Stimulated activated CD4-positive, alpha-beta T cell treated with anti-CD3 and anti-CD28 coated beads, Interleukin-1b, Interleukin-23, amount 100 ng/mL, for 24 hours (primary cell): ENCODE measurements at places on chromosomes 16 and 17.

- DNase-seq: no peak
Observed at GRCh38 chr17:62696726-62697490, 69.4 kb downstream of the MRC2 start.

DNA sequence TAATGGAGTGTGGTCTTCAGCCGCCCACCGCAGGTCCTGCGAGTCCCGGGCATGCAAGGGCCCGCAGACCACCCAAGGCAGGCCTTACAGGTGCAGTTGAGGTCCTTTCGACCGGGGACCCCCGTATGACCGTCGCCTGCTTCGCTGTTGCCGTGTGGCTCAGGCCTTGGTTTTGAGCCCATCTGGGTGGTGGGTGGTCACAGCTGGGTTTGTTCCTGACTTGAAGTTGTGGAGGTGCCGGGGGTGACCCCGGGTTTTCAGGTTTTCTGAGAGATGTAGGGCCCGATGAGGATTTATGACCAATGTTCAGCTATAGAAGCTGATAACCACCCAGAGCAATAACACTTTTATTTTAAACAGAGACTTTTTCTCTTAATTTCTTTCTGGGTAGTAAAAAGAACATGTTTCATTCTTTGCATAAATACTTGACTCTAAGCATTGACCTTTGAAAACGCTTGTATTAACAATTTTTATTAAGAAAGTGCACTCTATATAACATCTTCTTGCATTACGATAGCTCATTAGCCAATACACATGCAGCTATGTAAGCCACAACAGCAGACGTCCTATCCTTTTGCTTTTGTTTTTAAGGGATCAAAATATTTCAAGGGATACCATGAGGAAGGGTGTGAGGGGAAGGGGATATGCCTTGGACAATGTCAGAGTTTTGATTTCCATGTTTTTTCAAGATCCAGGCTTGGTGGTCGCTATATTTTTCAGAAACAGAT is 1.9 kb downstream of the FOXL1 start:
- DNase-seq: no peak

DNA sequence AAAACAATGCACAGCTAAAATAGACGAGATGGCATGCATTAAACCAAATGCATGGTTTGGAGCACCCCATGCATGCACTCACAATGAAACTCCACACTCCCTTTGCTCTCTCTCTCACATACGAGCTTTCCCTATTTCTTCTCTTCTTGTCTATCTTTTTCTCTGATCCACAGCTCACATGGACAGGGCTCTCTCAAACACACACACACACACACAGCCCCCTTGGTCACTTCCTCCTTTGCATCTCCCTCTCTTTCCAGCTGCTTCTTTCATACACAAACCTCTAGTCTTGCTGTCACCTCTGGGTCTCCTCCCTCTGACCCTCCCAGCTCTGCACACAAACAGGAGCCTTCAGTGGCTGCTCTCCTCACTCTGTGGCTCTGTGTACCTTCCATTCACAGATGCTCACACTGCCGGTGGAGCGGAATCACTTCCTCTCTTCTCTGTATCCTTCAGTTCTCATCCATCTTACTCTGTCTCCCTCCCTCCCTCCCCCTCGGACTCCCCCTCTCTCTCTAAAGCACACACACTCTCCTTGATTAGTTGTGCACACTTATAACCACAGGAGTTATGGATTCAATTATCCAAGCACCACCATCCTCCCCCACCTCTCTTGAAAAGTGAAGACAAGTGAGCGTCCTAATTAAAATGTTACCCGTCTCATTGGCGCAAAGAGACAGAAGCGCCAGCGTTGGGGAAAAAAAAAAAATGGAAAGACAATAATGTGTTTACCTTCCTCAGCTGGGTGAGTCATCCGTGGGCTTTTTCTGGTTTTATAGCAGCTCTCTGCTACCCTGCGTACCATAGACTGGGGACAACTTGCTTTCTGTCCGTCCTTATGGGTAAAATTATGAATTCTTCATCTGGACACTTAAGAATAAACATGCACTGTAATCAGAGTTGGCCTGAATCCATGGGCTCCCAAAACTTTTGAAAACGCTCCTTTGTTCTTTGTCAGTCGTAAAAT is 90.8 kb downstream of the SHISA6 start:
- no peak for DNase-seq

DNA sequence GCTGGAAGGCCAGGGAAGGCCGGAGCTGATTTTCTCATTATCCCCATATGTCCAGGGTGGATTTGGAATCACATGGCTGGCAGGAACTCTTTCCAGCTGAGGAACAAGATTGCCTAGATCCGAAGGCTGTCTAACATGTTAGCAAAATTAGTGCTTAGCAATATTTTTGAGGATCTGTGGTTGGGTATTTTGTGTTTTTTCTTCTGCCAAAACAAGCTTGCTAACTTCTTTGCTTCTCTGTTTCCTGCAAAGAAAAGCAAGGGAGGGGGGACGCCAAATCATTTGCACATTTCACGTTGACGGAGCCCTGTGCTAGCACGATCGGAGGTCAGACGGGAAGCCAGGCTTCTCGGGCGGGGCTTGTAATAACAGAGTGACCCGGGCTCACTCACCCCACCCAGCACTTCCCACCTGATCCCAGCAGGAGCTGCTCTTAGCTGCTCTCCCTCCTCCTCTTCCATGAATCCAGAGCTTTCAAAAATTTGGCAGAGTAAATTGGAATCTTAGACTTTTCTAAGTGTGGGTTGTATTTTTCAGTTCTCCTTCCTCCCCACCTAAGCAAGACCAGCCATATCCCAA is 33.3 kb upstream of the FOXF1 start:
- no peak for DNase-seq

GRCh38 chr16:10088380-10088793 is 93.8 kb downstream of the GRIN2A start:
- DNase-seq: no peak

- no peak for DNase-seq
Observed at GRCh38 chr17:57004944-57005579, 27.1 kb downstream of the SCPEP1 start.

DNA sequence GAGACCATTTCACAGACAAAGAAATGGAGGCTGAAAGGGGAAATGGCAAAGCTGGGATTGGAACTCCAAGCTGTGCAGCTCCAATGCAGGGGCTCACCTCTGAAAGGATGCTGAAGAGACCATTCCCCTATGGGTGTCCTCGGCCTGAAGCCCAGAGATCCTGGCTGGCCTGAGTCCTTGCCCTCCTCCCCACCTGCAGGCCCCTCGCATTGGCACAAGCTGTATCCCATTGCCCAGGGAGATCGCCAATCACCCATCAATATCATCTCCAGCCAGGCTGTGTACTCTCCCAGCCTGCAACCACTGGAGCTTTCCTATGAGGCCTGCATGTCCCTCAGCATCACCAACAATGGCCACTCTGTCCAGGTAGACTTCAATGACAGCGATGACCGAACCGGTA is 2.6 kb downstream of the CA7 start:
- no peak for DNase-seq

DNA sequence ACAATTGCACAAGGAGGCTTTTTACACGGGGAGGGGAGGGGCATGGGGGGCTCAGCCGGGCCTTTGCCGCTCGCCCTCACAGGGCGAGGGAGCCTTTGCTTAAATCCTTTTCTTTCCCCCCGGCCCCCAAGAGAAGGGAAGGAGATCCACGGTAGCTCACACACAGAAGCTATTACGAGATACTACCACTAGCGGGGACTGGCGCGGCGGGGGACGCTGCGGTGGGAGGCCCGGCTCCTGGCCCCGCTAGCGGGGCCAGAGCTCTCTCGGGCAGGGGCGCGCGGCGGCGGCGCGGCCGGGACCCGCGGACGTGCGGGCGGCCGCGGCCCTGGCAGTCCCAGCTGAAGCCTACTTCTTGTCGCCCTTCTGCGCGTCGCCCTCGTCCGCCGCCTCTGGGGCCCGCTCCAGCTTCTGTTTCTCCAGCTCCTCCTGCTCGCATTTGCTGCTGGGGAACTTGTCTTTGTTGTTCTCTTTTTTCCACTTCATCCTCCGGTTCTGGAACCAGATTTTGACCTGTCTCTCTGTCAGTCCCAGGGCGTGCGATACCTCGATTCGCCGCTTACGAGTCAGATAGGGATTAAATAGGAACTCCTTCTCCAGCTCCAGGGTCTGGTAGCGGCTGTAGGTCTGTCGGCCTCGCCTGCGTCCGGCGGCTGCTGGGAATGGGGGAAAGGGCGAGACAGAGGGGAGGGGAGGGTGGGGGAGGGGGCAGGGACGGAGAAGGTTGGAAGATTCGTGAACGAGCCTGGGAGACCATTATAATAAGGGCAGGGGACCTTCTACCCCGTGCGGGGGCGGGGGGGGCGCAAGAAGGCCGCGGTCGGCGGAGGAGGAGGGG is 2.0 kb downstream of the HOXB8 start:
- no peak for DNase-seq

- DNase-seq: no peak
Observed at GRCh38 chr17:1169929-1170312, 9.9 kb downstream of the ABR start.

- DNase-seq: no peak
Observed at GRCh38 chr17:3885970-3886369, 6.9 kb downstream of the CAMKK1 start.

DNA sequence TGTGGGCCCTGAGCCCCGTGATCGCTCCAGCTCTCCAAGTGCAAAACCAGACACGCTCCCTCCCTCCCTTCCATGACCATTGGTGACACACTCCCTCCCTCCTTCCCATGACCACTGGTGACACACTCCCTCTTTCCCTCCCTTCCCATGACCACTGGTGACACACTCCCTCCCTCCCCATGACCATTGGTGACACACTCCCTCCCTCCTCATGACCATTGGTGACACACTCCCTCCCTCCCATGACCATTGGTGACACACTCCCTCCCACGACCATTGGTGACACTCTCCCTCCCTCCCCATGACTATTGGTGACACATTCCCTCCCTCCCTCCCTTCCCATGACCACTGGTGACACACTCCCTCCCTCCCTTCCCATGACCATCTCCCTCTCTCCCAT is 56.3 kb downstream of the LMF1 start:
- DNase-seq: no peak

DNA sequence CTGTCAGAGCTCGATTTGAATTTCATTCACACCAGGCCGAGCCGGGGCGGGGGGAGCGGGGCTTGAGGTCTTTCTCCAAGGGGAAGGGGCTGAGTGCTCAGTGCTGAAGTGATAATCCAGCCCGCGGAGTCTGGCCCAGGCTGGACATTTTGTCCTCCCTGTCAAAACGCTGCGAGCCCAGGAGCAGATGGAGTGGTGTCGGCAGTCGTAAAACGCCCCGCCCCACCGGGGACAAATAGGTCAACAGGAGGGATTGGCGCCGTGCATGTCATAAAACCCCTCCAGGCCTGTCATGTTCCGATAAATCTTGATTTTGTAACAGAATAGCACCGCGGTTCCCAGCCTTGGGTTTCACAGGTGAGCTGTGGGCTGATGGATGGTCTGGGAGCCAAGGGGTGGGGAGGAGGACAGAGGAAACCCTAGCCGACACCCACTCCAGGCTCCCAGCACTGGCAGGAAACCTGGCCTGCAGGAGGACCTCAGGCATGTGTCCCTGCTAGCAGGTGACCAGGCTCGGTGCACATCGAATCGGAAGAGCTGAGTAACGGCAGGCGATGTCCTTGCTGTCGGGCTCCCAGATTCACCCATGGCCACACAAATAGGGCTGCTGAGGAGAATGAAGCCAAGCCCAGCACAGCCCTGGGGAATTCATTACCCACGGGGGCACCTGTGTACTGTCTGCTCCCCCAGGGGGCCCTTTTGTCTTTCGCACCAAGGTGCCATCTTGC is 341.4 kb downstream of the FOXL1 start:
- no peak for DNase-seq

- no peak for DNase-seq
Observed at GRCh38 chr17:48347177-48347576, 82.8 kb downstream of the SKAP1 start.

DNA sequence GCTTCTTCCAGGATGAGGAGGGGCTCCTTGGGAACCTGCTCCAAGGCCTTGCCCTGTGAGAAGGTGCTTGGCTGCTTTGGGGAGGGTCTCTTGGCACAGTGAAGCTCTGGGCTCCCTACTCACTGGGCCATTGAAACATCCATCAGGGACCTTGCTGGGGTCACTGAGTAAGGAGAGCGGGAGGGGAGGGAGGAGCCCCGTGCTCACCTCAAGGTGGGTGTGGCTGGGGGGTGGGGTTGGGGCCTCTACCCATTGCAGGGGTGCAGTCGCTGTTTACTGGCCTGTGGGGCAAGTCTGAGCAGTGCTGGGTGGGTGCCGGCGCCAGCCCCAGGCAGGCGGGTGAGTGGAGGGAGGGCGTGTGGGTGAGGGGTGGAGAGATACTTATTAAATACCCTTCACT is 9.9 kb downstream of the TNS4 start:
- no peak for DNase-seq

DNA sequence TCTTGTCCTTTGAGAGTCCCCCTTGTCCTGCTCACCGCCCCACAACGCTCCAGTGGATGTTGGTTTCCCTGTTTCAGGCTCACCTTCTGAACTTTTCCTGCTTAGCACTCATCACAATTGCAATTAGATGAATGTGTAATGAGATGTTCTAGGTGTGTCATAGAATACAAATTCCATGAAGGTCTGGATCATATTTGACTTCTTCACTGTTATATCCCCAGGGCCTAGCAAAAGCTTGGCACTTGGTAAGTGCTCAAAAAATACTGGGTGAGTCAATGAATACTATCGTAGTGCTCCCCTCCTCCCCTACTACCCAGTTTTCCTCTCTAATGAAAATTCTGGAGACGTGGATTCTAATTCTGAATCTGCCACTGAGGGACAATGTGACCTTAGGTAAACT is 33.1 kb downstream of the DNAH3 start:
- no peak for DNase-seq

GRCh38 chr17:2361010-2361760 is 23.9 kb downstream of the SGSM2 start:
- no peak for DNase-seq

- DNase-seq: no peak
Observed at GRCh38 chr16:47250983-47251382, 107.2 kb upstream of the NETO2 start.

DNA sequence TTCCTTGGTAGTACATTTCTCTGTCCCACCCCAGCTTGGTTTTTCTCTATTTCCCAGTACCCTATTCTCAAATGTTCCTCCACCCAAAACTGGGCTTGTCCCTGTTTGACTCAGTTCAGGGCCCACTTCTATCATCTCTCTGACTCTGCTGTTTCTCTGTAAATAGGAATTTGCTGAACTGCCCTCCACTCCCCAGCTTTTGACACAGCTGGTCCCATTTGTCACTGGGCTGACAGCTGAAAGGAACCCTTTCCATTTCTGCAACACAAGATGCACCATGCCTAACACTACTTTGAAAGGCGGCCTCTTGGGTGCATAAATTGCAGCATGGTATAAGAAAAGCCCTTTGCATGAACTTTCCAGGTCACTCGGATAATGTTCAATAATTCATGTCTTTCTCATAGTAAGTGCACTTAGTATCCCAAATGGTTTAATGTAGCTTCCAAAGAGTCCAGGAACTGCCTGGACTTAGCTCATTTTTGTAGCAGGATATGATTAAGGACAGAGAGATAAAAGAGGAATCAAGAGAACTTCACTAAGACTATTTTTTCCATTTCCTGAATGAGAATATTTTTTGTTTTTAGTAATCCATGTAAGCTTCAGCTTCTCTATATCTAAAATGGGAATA is 256.7 kb downstream of the CDH11 start:
- no peak for DNase-seq

- no peak for DNase-seq
Observed at GRCh38 chr17:66963909-66964771, at the start of gene CACNG4. CACNG4 (plus strand) TSS chr17:66964707; CDS start chr17:66964912, 205 bp downstream.
